Amygdala (tissue), 56 donors: ENCODE measurements at places on chromosomes 11 and 22.

GRCh38 chr11:122898799-122899198, 16.2 kb downstream of the JHY start:
- DNase-seq, result no peak

DNA sequence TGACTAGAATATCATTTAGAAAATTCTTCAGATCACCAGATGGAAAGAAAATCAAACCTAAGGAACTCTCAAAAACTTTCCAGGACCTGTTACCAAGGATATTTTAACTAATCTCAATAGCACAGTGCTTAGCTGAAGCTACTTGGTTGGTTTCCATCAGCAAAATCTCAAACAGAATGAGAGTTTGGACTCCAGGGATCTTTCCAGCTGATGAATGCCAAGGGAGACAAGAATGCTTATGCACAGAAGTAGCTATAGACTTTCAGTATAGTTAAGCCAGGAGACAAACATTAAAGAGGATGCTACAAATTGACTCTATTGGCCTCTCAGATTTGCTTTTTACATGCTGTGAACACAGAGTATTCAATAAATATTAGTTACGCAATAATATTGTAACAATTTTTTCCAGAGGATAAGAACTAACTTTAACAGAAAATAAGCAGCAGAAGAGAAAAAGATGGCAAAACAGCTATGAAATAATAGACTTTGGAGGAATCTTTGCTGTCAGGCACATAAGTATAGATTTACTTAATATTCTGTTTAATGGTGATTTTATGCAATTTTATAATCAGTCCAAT, 331.4 kb downstream of the DLG2 start:
- no peak for DNase-seq

GRCh38 chr11:555227-555779, 5.2 kb downstream of the LMNTD2 start:
- DNase-seq, result no peak

DNA sequence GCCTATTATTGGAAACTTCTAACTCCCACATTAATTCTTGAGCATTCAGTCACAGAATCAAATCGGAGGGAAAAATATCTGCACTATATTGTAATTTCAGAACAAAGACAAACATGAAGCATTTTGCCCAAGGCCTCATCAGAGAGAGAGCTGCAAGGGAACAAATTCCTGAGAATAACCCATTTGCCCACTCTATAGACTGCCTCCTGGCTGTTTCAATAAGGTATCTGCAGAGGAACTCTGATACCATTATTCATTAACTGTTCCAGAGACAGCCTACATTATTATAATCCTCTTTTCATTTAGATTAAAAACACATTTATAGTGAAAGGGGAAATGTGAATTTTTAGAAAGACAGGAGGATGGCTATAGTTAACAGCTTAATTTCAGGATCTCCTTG, 663.9 kb downstream of the DLG2 start:
- DNase-seq, result no peak

DNA sequence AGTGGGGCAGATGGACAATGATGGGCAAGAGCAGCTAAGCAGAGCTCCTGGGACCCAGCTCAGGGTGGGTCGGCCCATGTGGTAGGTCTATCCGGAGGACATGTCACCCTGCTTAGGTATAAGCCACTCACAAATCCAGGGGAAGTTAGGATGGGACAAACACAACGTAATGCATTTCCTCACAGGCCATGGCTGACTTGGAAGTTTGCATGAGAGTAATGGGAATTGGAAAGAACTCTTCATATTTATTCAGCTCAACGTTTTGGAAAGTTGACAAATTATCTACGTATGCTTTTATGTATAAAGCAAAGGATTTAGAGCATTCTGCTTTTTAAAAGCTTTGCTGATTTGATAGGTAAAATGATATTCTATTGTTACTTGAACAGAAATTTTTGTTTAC, 74.9 kb downstream of the SMCO4 start:
- no peak for DNase-seq

DNA sequence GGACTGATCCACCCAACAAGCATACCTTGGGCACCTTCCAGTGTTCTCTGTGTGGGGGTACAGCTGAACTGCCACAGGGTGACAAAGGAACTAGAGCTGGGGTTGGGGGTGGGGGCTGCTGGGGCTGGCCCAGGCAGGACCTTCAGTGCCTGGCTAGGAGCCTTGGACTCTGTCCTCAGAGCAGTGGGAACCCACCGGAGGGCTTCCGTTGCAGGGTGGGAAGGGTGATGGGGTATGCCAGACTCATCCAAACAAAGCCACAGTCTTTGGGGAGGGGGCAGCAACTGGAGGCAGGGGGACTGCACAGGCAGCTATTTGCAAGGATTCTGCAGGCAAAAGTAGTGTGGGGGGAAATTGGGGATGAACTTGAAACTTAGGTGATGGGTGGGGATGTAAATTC, 35.7 kb upstream of the CLDN5 start:
- DNase-seq, result no peak

- no peak for DNase-seq
Observed at GRCh38 chr11:64252003-64252872, 908 bp downstream of the PLCB3 start.
